Activated T-helper 17 cell treated with anti-CD3 and anti-CD28 coated beads, Interleukin-2, amount 50 U/mL, for 72 hours (primary cell): ENCODE measurements at places on chromosomes 6 and 20. TPM values are rescaled to one million over a fixed set of nuclear protein-coding genes. Genes with fewer than 3 reads are reported as not detected.
A peak's percentile ranks its signal among the peaks of the same experiment; 100 is the strongest.

DNA sequence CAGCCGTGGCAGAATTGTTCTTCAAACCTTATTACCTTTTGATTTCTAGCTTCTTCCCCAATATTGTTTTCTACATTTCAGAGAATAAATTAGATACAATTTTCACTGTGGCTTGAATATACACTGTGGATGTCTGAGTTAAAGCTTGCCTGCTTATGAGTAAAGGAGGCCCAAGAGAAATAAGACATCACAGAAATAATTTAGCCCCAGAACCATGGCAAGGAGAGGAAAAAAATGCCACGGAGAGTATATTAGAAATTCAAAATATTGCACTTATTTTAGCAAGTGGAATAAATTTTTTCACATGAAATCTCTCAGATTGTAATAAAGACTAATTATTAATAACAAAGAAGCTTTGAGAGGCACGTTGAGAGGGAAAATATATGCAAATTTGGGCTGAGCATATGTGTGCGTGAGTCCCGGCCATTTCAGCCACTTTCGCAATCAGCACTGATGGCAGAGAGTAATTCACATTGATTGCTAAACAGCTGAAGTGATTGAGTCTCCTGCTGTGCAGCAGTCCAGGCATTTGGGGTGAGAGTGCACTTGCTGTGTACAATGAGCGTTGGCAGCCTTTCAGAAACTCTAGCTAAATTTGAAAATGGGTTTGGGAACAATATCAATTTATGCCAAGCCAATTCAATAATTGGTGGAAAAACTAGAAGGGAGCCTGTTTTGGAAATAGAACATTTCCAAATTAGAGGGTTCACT, 596.0 kb downstream of the EPM2A start:
- ATAC-seq = no peak

- ATAC-seq = no peak
Observed at GRCh38 chr20:58045579-58045978, 182.9 kb downstream of the ANKRD60 start.

DNA sequence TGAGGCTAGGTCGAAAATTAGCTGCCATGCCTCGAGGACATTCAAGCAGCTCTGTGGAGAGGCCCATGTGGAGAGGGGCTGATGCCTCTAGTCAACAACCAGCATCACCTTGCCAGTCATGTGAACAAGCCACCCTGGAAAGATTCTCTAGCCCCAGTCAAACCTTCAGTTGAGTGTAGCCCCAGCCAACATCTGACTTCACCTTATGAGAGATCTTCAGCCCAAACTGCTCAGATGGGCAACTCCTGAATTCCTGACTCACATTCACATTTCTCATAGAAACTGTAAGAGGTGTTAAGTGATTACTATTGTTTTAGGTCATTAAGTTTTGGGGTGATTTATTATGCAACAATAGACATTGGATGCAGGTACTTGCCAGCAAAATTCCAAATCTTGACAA, 44.9 kb downstream of the GJA10 start:
- peak; percentile 44 for ATAC-seq

GRCh38 chr6:90362318-90362717, 65.7 kb upstream of the BACH2 start:
- no peak for ATAC-seq

ZNF311 gene
- total RNA-seq = 0.35 TPM

JPH2 gene
- total RNA-seq = 0.09 TPM
